ENCODE measurements at places on chromosomes 2 and 18.

- no peak for DNase-seq
These were observed 24.0 kb downstream of the GAREM2 start for GRCh38 chr2:26196683-26197418.

DNA sequence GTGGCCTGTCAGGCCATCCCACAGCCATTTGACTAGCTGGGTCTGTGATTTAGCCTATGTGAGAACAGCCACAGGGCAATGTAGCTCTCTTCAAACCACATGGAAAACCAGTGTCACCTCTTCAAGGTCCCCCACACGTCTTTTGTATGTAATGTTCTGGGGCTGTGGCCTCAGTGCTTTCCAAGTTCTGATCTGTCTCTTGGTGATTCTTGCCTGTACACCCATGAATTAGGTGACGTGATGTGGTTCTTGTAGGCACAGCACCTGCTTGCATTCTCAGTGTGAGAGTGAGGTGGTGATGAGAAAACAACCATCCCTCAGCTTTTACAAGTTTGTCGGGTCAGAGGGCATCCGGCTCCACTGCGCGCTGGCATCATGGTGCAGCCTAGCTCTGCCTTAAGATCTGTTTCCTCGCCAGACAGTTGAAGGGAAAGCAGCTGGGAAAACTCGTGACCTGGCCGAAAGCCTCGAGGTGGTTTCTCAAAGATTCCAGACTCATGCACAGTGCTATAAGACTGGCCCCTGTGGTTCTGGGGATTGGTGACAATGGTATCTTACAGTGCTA, 125.8 kb downstream of the TANC1 start:
- no peak for DNase-seq

GRCh38 chr2:188787658-188788240, 186.4 kb upstream of the COL3A1 start:
- DNase-seq, result no peak

DNA sequence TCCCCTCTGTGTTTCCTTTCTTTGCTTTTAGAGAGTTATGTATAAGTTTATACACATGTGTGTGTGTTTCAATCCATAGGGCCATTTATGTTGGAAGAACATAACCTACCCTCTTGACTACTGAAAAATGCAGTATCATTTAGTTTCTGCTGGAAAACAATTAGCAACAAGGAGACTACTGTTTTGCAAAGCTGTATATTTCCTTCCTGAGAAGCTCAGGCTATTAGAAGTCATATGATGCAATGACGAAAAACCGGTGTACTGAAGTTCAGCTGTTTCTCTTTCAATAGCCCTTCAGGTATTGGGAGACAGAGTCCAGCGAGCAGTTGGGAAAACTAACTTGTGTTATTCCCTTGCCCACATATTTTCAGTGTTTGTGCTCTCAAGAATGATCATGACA, 447.7 kb upstream of the GYPC start:
- no peak for DNase-seq

DNA sequence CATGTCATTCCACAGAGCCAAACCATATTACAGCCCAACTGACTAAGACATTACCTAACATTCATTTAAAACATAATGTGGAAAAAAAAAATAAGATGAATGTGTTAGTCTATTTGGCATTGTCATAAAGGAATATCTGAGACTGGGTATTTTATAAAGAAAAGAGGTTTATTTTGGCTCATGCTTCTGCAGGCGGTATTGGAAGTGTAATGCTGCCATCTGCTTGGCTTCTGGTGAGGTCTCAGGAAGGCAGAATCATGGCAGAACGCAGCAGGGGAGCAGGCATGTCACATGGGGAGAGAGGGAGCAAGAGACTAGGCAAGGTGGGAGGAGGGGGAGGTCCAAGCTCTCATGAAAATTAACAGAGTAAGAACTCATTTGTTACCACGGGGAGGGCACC, 504.8 kb upstream of the LRATD1 start:
- no peak for DNase-seq

GRCh38 chr2:46337208-46337994, 40.2 kb downstream of the EPAS1 start:
- DNase-seq, result no peak

GRCh38 chr2:157233506-157233905, 24.0 kb upstream of the GALNT5 start:
- DNase-seq, result peak; percentile 56

DNA sequence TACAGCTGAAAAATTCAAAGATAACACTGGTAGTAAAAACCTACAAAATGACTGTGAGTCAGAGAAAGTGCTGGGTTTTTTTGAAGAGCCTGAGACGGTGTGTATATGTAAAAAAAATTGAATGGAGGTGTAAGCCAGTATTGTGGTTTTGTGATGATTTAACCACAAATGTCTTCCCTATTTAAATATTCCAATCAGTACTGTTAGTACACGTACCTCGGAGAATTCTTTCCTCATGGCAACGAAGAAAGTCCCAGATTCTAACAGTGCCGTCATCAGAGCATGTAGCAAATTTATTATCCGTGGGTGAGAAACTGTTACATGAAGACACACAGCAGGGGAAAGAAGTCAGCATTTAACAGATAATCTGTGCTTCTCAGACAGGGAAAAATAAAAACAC, 48.1 kb downstream of the WDR33 start:
- peak; percentile 50 for DNase-seq

- no peak for DNase-seq
These were observed 96.7 kb upstream of the CDH20 start for GRCh38 chr18:61236356-61237057.

DNA sequence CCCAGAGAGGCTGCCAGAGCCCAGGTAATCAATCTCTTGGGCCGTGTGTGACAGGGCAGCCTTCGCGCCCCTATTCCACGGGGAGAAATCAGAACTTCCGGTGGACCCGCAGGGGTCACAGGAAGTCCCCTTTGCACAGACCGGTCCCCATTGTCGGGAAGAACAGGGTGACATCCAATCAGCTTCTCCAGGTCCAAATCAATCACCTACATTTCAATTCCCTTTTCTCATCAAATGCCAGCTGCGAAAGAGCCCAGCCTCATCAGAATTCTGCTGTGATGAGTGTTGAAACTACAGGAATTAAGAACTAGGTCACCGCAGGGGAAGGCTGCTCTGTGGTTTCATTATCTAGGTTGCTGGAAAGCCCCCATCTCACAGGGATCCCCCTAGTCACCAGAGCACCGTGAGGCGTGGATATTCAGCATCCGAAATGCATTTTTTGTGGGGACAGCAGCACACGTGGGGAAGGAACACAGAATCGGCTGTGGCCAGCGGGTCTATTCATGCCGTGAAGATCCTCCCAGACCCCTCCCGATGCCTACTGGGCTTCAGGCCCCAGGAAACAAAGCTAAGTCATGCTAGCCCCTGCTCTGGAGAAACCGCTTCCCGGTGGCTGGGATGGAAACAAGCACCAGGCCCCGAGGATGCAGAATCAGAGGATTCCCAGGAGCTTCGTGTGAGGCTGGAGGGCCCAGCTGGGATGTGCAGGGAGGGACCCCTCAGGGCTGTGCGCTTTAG, 193.7 kb upstream of the ID2 start:
- DNase-seq, result no peak
